ENCODE measurements at places on chromosomes 4 and X.
A peak's percentile ranks its signal among the peaks of the same experiment; 100 is the strongest.

DNA sequence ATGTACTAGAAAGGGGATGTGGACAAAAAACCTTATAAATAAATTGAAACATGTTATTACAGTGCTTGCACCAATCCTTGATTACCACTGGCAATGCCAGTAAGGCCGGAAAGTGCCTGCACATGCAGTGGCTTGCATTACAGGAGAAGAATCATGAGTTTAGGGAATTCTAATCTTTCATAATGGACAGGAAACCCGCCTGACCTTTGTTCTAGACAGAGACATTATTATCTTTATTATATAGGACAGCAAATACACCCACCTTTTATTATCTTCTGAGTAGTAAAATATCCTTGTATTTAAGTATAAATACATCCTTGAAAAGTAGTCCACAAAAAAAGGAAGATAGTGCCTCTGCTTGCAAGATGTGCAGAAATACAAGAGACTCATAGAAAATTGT, 379.9 kb upstream of the LCORL start:
- DNase-seq: no peak

DNA sequence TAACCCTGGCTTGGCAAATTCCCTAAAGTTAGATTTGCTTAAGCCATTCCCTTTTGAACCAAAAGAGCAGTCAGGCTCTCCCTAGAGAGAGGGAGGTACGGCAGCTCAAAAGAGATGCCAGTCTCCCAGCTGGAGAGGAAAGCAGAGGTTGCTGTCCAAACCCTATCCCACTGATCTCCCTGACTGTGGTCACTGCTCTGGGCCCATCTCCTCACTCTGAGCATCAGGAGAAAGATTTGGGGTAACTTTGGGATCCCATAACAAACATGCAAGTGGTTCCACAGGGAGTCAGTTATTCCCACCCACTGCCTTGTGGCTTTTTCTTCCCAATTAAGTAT, 17.1 kb downstream of the ACSL1 start:
- no peak for DNase-seq

DNA sequence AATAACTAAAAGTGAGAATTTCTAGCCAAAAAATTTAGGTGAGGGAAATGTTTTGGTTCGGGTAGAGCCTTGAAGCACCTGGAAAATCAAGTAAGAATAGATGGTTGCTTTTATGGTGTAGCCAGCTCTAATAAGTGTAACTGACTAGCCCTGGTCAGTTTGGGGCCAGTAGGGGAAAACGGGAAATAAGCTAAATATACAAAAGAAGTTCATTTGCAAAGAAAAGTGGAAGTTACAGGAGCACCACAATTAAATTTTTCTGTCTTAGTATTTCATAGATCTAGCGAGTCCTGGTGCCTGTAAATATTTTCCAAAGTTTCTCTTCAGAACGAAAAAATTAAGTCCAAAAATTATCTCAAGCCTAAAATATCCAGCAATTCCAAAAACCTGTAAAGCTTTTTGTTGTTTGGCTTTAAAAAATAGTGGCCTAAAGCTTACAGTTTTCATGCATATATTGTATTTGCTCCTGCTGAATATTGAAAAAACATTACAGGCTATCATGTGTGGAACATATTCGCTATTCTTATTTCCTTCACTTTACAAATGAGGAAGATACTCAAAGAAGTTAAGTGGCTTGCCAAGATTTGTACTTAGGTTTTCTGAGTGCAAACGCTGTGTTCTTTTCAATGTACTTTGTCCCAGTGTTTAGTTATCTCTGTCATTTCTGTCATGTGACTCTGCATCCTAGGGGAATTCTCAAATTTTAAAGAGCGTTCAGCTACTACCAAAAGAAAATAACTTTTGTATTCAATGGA, 7.3 kb upstream of the PTPN13 start:
- no peak for DNase-seq

DNA sequence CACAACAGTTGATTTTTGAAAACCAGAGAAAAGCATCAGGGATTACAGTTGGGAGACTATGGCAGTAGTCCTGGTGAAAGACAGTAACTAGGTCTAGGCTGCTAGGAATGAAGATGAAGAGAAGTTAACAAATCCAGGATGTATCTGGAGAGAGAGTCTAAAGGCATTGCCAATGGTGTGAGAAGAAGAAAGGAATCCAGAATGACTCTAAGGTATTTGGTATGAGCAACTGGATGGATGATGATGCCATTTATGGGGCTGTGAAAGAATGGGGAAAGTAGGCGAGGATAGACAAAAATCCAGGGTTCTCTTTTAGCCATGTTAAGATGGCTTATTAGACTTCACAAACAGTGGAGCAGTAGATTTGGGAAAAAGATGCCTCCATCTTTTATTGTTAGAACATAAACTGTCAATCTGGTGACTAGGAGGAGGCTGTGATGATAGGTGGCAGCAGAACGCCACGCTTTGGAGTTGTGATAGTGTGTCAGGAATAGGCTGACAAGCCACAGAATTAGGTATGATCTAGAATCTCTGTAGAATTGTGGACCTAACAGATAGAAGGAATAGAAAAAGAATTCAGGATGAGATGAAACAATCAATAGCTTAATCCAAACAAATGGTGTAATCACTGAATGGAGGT, 27.3 kb upstream of the JADE1 start:
- no peak for DNase-seq

DNA sequence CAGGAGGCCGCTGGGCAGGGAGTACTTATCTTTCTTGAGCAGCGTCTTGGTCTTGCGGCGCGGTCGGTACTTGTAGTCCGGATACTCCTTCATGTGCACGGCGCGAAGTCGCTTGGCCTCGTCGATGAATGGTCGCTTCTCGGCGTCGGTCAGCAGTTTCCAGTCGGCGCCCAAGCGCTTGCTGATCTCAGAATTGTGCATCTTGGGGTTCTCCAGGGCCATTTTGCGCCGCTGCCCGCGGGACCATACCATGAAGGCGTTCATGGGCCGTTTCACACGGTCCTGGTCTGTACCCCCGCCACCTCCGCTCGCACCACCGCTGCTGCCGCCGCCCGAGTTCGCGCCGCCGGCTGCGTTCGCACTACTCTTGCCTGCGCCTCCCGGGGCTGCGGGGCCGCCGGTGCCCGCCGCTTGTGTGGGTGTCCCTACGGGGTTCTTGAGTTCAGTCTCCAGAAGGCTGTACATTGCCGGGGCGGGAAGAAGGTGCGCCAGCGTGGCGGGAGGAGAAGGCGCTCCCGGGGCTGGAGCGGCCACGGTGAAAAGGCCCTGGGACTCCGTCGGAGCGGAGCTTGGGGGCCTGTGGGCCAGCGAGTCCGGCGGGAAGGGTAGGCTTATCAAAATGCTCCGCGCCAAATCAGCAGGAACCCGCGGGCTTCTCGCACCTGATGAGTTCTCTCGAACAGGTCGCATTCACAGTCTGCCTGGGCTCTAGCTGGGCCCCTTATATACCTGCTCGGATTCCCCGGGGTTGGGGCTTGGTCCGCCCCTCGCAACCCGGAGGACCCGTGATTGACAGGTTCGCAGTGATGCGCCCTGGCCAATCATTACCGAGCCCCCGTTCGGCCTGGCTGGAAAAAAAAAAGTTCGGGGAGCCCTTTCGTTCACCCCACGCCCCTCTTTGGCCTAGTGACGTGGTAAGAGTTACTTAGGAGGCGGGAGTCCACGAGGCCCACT, at the start of gene SOX3:
SOX3 (minus strand) TSS at position 699 of the 954 bp plus-strand sequence; CDS start at position 690, 9 bp downstream.
- DNase-seq: no peak

DNA sequence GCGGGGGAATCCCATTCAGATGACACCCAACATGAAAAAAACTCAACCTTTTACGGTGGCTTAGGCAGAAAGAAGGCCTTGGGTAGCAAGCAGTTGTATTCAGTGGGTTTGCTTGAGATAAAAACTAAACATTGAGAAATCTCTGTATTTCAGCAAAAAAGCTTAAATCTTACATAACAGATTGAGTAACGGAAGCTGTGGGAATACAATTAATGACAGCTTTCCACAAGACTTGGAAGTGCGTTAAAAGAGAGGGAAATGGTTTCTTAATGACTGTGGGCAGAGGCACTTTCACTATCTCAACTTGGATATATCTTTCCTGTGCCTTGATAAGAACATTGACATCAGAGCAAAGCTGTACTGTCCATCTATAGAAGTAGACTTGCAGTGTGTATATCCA, 418.5 kb upstream of the HS3ST1 start:
- no peak for DNase-seq

- no peak for DNase-seq
Measured at GRCh38 chr4:110533940-110534339, 58.0 kb downstream of the ENPEP start.

DNA sequence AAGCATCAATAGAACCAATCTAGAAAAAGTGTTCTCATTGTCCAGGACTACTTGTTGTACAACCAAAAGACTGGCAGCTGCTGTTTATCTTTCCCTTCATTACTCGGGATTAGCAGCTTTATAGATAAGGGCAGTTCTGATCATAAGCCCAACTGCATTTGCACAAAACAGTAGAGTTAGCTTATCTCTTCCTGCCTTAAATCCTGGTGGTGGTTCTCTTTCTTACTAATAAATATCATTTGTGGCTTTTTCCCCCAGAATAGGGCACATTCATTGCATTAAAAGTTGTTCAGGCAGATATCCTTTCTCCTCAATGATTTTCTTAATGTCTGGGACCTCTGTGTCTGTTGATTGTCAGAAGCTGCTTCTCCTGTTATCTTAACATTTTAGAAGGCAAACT, 20.2 kb upstream of the RRAGB start:
- DNase-seq: no peak

DNA sequence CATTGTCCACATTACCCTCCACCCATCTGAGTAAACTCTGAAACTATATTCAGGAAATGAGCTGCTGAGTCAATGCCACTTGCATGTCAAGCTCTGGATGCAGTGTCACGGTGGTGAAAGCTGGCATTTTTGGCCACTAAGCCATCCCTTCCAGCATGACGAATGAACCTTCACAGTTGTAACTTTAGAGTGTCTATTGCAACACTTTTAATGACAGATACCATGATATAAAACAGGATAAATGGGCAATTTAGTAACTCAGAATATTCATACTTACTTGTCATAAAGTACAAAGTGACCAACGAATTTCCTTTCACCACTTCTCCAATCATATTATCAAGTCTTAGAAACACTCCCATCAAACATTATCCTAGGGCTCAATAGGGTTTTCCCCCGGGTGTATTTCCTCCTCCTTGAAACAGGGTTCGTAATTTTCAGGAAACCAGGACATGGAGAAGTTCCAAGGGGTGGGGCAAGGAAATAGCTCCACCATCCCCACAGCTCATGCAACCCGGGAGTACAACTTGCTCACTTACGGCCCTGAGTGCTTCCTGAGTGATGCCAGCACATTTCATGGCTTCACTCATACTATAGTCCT, 73.1 kb downstream of the MTHFD2L start:
- DNase-seq: no peak

DNA sequence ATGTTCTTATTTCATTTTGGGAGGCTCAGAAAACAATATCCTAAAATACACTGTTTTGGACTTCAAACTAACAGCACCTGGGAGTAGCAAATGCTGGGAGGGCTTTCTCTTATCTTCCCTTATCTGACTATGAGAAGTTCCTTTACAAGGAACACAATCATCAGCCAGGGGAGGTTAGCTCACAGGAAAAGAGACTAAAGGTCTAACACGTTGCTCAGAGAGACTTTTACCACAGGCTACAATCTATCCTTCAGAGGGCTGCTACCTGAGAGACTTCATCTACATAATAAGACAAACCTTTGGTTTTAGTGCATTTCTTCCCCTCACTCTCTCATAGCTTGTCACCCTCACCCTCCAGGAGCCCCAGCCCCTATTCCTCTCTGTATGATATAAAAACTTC, 35.8 kb downstream of the MEPE start:
- DNase-seq: no peak

DNA sequence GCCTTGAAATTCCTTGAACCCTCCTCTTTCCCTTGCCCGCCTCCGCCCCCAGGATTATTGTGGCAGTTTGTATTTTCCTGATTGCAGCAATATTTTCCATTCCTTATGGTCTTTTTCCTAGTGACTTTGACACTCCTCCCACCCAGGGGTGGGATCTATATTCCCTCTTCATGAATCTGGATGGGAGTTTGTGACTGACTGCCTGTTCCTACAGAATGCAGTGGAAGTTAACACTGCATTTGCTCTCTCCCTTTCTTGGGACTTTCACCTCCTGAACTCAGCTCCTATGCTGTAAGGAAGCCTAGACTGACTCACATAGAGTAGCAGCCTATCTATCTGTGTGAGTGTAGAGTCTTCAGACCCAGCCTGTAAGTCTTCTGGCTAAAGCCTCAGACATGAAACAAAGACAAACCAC, 2.2 kb downstream of the FUNDC2 start:
- no peak for DNase-seq

GRCh38 chr4:169070071-169070894, 60.2 kb upstream of the CBR4 start:
- no peak for DNase-seq

DNA sequence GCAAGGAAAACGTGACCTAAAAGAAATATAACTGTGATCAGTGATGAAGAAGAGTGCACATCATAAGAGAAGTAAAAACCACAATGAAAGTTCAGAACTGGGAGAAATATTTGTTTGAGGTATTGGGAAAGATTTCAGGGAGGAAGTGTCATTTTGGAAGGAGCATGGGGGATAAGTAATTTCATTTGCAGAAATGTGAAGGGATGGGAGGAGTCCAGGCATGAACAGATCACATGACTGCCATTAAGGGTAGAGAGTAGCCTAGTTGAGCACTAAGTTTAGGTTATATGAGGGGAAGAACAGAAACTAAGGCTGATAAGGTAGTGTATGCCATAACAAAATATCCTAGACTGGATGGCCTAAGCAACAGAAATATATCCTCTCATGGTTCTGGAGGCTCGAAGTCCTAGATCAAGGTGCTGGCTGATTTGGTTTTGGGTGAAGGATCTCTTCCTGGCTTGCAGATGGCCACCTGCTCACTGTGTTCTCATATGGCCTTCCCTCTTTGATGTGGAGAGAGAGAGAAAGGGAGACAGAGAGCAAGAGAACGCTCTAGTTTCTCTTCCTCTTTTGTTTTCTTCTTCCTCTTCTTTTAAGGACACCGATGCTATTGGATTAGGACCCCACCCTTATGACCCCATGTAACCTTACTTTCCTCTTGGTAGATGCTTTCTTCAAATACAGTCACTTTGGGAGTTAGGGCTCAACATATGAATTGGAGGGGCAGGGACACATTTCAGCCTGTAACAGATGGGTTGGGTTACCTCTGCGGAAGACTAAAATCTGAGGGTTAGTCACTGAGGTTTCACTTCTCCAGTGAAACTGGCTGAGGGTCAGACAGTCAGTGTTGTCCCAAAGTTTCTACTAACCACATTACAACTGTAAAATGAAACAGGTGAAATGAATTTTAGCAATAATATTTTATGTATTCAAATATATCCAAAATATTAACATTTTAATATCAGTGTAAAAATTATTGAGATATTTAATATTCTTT, 77.9 kb downstream of the EGF start:
- DNase-seq: no peak

- DNase-seq: no peak
Measured at GRCh38 chr4:122700178-122700725, 32.3 kb upstream of the BBS12 start.

- DNase-seq: no peak
Measured at GRCh38 chr4:128289523-128290158, 2.0 kb upstream of the PGRMC2 start.

GRCh38 chrX:150935467-150935866, 37.0 kb upstream of the CD99L2 start:
- DNase-seq: peak; percentile 71
